ENCODE measurements at places on chromosomes 4 and X. TPM values are rescaled to one million over a fixed set of nuclear protein-coding genes. Genes with fewer than 3 reads are reported as not detected.

DNA sequence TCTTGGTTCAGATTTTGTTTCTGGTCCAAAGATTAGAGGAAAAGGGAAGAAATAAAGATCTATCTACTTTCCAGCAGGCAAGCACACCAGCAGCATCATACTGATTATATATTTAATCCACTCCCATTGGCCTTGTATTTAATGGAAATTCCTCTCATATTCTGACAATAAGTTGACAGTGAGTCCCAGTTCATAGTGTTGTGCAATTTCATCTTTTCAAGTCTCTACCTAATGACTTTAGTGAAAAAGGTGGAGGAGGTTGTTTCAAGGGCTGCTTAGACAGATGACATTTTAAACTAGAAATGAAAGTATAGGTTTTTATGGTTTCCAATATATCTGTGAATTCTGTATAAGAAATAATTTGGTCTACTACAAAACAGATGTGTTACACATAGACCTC lies 298.6 kb downstream of the PABPC4L start:
- DNase-seq: no peak

DNA sequence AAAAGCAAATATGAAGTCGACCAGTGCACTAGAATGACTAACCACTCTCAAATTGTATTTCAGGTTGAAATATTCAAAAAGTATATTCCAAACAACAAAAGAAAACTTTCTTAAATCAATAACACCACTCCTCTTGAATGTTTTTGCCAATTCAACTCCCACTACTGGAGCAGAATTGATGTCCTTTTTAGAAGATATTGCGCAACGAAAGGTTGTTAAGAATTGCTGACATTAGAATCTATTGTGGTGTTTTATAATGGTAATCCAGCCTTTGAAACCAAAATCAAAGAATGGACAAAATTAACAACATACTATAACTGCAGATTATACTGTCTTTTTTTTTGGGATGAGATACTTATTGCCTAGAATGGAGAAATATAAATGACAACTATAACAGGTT lies 331.3 kb downstream of the GRXCR1 start:
- DNase-seq: no peak

GRCh38 chr4:77047037-77047436 lies 28.8 kb downstream of the CCNI start:
- no peak for DNase-seq

The PRDM8 gene
- total RNA-seq: 10.1 TPM

- DNase-seq: no peak
Measured at GRCh38 chr4:184756399-184756798, 22.5 kb upstream of the CENPU start.
